Epithelial cell of proximal tubule (primary cell): ENCODE measurements at places on chromosomes 5 and 9. TPM values are rescaled to one million over a fixed set of nuclear protein-coding genes. Genes with fewer than 3 reads are reported as not detected.

GRCh38 chr5:969408-969839 is 39.2 kb upstream of the NKD2 start:
- no peak for DNase-seq

DNA sequence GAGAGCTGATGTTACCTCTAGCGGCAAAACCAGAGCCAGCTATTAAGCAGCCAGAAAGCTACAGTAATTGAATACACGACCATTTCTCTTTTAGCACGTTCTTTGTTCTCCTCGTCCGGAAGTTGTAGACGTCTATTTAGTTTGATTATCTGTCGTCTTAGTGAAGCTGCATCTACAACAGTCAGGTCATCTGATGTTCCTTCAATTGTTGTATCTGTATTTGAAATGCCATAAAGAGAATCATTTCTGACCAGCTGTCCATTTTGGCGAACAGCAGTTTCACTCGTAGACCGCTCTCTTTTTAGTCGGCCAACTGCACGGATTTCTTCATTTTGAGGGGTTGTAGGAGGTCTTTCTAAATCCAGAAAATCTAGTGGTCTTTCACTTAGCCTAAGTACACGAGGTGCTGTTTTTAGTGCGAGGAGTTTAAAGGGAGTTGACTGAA is 12.6 kb downstream of the PDE6A start:
- DNase-seq = no peak

DNA sequence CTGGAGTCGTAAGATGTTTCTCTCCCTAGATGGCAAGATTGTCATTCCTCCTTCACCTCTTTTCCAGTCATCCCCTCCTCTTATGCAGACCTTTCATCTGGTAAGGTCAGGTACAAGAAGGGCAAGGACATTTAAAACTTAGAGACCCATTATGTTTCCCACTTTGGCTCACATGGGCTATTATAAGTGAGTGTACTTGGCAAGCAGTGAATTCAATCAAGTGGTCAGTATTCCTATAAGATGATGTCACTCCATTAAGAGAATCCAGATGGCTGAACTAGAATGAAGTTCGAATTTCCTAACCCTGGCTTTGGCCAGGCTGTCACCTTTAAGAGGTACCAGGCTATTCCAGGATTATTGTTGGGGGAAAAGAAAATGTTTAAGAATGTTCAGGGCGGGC is 32.2 kb downstream of the ZNF131 start:
- DNase-seq = no peak

DNA sequence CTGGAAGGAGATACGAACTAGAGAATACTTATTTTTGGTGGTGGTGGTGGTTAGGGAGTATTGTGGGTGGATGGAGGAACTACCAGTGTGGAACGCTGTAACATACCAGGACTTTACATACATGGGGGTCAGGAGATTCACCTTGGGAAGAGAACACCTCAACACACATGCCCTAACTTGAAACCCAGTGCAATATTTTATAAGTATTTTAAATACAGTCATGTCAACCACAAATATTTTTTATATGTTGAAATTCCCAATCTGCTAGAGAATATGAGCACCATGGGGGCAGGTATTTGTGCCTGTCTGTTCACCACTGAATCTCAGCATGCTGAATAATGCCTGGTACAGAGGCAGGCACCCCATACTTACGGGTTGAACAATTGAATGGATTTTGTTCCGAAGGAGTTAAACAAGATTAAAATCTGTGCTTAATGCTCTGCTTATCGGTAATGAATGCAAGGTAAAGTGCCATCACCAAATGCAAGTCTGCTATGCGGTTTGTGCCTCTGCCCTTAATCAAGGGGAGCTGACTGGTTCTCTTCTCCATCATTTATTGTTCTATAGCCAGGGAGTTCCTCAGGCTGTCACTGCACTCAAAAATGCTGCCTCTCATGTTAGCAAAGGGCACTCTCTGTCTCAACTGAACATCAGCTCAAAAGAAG is 65.3 kb downstream of the RASEF start:
- no peak for DNase-seq

DNA sequence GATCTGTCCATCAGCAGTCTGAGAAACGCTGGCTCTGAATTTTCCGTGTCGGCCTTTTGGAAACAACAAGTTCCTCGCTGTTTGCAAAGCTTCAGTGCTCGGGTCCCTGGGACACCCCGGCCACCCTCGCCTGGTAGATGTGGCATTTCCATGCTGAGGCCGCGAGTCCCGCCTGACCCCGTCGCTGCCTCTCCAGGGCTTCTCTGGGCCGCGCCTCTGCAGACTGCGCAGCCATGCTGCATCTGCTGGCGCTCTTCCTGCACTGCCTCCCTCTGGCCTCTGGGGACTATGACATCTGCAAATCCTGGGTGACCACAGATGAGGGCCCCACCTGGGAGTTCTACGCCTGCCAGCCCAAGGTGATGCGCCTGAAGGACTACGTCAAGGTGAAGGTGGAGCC is 4.7 kb downstream of the NTNG2 start:
- no peak for DNase-seq

GRCh38 chr9:114132550-114132918 is 22.8 kb upstream of the COL27A1 start:
- no peak for DNase-seq

- DNase-seq = no peak
These were observed 219.9 kb downstream of the MLLT3 start for GRCh38 chr9:20402273-20402875.

DNA sequence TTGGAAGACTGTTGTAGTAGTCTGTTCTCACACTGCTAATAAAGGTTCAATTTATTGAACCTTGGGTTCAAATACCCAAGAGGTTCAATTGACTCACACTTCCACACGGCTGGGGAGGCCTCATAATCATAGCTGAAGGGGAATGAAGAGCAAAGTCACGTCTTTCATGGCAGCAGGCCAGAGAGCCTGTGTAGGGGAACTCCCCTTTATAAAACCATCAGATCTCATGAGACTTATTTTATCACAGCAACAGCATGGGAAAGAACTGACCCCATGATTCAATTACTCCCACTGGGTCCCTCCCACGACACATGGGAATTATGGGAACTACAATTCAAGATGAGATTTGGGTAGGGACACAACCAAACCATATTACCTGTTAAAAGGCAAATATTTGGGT is 268.2 kb downstream of the TMEM167A start:
- DNase-seq = no peak

DNA sequence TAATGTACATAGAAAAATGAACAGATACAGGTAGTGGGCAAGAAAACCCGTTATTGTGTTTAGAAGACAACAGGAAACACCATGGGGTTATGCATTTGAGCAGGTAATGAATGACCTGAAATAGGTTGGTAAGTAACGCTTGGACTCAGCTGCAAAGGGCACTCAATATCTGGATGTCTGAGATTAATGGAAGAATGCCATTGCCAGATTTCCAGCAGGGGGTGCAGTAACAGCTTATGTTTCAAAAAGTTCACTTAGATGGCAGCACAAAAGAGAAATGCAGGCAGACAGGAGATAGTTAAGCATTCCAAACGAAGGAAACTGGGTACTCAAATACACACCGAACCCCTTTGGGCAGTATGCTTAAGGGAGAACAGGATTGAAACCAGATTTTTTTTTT is 285.5 kb upstream of the VLDLR start:
- no peak for DNase-seq

- no peak for DNase-seq
These were observed 103.7 kb downstream of the SIL1 start for GRCh38 chr5:139094154-139095131.

Gene GRM6
- not detected in 2 replicates for total RNA-seq

Gene PRR16
- 0.23 and 0.94 TPM in 2 replicates for total RNA-seq

Gene PFN3
- total RNA-seq = not detected in 2 replicates

Gene CTXN3
- not detected in 2 replicates for total RNA-seq

Gene TMEM252
- not detected in 2 replicates for total RNA-seq

Gene FBXO38
- total RNA-seq = 26.1 and 29.2 TPM in 2 replicates

Gene MVB12B
- total RNA-seq = 6.1 and 8.1 TPM in 2 replicates
